CMK (cell line): ENCODE measurements at places on chromosomes 7 and 10.

- DNase-seq, result no peak
These were observed 85.9 kb downstream of the CDH23 start for GRCh38 chr10:71482620-71483019.

DNA sequence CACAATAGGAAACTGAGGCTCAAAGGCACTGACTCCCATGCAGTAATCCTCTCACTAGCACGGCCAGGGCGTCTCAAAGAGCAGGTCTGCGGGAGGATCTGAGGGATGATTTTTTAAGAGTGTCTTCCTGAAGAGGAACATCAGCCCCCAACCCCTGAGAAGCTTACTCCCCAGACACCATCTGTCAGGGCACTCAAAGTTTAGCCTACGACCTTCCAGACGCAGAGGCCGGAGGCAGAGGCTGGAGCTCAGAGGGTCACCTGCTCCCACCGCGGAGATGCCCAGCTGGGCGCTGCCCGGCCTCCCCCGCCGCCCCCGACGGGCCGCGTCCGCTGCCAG, 1.7 kb downstream of the ZNF777 start:
- DNase-seq, result no peak

DNA sequence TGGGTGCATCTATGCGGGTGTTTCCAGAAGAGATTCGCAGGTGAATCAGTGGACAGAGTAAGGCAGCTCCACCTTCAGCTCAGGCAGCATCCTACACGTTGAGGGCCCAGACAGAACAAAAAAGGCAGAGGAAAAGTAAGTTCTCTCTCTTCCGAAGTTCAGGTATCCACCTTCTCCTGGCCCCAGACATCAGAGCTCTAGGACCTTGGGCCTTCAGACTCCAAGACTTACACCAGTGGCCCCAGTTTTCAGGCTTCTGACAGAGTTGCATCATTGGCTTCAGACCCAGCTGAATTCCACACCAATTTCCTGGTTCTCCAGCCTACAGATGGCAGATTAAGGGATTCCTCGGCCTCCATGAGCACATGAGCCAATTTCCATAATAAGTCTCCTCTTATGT, 102.2 kb upstream of the GPR26 start:
- no peak for DNase-seq

GRCh38 chr10:66378117-66378876, 547.5 kb upstream of the LRRTM3 start:
- DNase-seq, result no peak

DNA sequence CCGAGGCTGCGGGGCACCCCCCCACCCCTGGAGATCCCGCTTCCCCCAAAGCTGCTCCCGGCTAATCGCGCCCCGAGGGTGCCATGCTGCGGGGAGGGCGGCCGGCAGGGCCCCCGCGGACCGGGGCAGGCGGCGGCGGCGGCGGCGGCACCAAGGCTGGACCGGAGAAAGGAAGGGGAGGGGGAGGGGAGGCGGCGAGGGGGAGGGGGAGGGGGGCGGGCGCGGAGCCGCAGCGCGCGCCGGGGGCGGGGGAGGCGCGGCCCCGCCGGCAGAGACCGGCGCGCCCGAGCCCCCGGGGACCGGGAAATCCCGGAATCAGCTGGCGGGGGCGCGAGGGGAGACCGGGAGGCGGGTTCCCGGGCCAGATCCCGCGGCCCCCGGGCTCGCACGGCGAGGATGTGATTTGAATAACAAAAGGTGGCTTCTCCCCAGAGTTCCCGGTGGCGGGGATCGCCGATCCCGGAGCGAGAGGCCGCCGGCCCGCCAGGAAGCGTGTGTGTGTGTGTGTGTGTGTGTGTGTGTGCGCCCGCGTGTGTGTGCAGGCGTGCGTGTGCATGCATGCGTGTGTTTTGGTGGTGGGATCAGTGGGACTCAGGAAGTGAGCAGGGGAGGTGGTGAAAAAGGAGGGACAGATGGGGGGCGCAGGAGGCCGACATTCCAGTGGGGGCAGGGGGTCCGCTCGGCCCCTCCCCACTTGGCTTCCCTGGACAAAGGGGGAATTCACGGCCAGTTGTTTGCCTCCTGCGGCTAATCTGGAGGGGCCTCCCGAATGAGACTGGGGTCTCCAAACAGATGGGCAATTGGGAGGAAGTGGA, 99.5 kb downstream of the HIP1 start:
- DNase-seq, result peak; percentile 35
